Hematopoietic multipotent progenitor cell (in vitro differentiated cells): ENCODE measurements at places on chromosomes 12 and 14.

- no peak for DNase-seq
These were observed 92.0 kb downstream of the RFLNA start for GRCh38 chr12:124386661-124387527.

DNA sequence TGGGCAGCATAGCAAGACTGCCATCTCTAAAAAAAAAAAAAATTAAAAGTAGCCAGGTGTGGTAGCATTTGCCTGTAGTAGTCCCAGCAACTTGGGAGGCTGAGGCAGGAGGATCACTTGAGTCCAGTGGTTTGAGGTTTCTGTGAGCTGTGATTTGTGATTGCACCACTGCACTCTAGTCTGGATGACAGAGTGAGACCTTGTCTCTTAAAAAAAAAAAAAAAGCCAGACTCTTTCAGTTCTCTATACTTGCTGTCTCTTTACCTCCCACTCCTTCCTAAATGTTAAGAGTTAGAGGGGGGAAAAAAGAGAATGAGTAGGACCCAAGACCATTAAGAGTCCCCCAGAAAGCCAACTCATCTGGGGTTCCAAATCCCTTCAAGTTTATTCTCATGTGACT lies 17.8 kb downstream of the EIF2S1 start:
- DNase-seq: no peak

DNA sequence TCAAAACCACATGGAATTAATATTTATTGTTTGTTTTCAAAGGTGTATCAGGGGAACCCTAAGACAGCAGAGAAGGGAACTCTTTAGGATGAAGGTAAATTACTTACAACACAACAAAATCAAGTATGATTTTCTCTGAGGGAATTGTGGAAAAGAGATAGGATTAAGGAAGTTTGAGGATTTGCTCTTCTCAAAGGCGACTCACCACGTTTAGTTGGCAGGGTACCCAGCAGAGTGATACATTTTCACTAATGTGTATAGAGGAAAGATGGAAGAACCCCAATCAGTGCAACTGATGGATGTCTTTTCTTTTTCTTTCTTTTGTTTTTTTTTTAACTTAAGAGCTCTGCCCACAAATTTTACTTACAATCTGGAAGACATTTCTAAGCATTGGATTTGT lies 499.2 kb downstream of the CCER1 start:
- DNase-seq: no peak

DNA sequence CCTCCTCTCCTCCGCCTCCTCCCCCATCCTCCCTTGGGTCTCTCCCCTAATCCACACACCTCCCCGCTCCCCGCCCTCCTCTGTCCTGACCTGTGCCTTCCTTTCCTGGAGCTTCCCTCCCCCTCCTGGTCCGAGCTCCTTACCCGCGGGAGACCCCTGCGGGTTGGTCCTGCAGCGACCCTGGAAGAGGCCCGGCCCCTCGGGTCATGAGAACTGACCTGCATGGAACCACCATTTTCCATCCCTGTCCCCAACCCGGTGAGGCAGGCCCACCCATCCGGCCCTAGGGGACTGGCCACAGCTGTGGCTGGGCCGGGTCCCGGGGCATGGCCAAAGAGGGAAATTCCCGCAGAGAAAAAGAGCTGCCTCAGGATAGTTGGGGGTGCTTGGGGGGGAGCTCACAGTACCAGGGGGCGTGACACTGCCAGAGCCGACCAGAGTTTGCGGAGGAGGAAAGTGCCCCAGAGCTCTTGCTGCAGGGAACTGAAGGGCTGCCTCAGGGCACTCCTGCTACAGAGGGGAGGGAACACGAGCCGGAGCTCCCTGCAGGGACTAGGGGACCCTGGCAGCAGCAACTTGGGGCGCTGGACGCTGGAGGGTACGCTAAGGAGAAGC lies 613 bp downstream of the ARHGEF40 start:
- no peak for DNase-seq

DNA sequence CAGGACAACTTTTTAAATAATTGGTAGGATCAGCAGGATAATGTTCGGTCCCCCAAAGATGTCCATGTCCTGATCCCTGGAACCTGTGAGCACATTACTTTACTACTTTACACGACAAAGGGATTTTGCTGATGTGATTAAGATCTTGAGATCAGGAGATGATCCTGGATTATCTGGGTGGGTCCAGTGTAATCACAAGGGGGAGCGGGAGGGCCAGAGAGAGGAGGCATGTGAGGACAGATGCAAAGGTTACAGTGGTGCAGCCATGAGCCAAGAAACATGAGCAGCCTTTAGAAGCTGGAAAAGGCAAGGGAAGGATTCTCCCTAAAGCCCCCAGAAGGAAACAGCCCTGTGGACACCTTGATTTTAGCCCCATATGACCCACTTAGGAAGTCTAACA lies 33.1 kb downstream of the KCNK10 start:
- no peak for DNase-seq

GRCh38 chr12:1912580-1913376 lies 5.7 kb downstream of the CACNA2D4 start:
- no peak for DNase-seq

DNA sequence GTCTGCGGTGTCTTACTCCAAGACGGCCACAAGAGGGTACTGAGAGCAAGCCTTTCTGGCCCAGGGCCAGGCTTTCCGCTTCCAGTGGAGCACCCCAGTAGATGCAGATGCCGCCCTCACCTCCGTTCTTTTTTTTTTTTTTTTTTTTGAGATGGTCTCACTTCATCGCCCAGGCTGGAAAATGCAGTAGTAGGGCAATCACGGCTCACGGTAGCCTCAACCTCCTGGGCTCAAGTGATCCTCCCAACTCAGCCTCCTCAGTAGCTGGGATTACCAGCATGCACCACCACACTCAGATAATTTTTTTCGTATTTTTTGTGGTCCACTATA lies 5.6 kb upstream of the LBHD2 start:
- peak; percentile 61 for DNase-seq

DNA sequence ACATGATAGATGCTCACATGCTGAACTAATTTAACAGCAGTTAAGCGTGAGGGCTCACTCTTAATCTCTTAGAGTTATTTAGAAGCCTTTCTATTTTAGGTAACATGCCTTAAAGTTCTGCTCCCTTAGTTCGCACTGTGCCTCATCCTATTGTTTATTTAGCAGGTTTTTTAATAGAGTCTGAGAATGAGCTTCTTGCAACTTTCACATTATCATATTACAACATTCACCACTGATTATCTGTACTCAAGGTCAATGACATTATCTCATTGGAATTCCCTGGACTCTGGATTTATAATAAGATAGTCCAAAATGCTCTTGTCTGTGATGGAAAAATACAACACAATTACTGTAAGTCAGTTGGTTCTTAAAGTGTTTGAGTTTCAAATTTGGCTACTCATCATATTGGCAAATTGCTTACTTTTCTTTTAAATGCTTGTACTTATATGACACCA lies 183.6 kb upstream of the SLC38A2 start:
- DNase-seq: no peak

- no peak for DNase-seq
These were observed 8.8 kb downstream of the KRT80 start for GRCh38 chr12:52182898-52183543.

- peak; percentile 15 for DNase-seq
These were observed 3.3 kb downstream of the BHLHE41 start for GRCh38 chr12:26121323-26122060.
